CD4-positive, alpha-beta T cell treated with Interferon alpha-2 for 1 hour (primary cell): ENCODE measurements at places on chromosomes 11 and 22.

DNA sequence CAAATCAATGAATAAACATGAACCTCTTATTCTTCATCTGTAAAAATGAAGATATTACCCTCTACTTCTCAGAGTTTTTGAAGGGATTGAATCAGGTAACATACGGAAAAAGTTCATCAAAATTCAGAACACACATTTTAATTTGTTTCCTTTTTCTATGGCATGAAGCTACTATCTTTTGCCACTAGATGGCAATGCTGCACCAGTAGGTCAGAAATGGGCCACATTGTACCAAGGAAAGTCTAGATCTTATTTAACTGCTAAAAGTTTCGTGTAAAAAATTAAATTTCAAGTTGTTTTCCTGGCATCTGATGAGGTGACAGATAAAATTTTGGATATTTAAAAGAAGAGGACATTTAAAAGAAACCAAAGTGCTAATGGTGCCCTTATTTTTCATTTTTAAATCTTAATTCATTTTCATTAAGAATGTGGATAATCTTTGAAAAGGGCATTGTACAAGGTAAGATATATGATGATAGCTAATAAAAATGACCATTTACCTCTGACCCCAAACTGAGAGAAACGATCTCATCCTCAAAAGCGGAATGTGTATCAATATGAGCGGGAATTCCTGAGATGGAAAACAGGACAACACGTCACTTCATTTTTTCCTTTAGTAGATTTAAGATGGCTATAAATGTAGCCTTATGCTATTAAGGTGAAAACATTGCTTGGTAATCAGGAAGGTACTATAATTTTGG lies 16.1 kb downstream of the ALKBH8 start:
- DNase-seq: peak; percentile 59

DNA sequence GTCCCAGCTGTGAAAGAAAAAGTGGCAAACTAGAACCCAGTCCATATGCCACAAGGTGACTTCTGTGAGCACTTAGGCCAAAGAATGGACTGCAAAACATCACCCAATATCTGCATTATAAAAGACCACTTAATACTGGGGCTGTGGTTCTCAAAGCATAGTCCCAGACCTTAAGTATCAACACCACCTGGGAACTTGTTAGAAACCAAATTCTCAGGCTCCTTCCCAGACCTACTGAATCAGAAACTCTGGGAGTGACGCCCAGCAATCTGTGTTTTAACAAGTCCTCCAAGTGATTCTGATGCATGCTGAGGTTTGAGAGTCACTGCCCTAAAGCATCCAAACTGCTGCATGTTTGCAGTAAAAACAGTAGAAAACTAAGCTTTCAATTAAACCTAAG lies 81.3 kb downstream of the SERGEF start:
- no peak for DNase-seq

DNA sequence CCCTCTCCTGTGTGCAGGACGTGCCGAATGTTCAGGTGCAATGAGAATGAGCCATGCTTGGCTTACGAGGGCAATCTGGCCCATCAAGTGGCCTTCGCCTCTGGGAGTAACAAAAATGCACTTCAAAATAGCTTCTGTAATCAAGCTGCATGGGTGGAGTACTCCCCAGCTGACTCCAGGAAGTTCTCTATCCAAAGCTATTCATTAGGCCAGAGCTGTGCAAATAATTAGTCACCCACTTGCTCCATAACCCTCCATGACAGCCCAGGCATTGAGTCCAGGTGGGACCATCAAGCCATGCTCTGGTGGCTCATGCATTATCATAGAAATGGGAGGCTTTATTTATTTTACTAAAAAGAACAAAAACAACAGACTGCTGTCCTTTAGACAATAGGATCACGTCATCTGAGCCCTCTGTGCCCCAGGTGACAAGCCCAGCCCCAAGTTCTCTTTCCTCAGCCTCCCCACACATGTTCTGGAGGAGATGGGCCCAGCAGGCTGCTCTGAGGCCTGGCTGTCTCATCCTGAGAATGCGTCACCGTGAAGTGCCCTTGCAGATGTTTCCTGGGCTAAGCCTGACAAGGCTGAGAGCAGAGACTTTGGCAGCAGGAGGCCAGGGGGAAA lies 244.7 kb downstream of the ETS1 start:
- DNase-seq: no peak

GRCh38 chr11:1382831-1383607 lies 6.7 kb upstream of the BRSK2 start:
- DNase-seq: peak; percentile 84

DNA sequence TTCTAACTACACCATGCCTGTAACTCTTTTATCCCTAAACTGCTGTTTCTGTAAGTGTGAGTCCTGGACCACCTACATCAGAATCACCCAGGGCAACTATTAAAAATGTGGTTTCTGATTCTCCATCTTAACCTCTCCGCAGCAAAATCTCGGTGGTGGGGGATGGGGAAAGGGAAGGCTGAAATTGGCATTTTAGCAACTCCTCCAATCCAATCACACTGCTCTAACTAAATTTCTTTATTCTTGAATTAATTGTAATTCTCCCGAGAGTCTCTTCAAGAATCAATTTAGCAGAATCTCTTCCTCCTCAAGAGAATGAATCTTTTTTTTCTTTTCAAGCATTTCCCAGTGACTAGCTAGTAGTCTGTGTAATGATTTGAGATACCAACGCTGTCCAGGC lies 36.2 kb downstream of the SEZ6L start:
- DNase-seq: no peak

DNA sequence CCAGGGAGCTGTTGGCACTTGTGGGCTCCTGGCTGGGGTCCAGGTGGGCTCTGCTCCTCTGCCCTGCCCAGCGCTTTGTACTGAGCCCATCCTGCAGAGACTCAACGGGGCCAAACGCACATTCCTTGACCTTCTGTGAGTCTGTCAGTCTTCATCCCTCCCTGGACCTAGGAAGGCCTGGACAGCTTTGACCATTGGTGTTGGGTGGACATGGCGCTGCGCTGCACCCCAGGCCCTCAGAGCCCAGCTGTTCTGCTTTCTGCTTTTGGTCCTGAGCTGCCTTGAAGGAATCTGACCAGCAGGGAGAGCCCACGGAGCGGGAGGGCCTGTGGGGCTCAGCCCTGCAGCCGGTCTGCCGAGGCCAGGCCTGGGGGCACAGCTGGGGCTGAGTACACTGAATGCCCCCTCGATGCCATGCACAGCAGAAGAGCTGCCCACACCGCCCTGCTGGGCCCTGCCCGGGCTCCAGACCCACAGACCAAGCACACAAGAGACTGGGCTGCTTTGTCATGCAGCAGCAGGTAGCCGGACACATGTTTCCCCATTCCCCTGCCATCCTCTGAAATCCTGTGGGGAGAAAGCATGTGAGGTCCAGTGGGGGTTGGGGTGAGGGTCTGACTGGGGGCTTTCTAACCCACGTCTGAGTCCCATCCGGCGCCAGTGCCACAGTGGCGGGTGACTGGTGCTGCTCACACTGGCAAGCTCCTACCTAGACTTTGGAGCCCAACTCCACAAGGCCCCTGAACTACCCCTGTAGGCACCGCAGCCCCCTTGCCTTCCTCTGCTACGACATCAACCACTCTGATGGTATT lies 24.1 kb upstream of the CCDC188 start:
- no peak for DNase-seq

DNA sequence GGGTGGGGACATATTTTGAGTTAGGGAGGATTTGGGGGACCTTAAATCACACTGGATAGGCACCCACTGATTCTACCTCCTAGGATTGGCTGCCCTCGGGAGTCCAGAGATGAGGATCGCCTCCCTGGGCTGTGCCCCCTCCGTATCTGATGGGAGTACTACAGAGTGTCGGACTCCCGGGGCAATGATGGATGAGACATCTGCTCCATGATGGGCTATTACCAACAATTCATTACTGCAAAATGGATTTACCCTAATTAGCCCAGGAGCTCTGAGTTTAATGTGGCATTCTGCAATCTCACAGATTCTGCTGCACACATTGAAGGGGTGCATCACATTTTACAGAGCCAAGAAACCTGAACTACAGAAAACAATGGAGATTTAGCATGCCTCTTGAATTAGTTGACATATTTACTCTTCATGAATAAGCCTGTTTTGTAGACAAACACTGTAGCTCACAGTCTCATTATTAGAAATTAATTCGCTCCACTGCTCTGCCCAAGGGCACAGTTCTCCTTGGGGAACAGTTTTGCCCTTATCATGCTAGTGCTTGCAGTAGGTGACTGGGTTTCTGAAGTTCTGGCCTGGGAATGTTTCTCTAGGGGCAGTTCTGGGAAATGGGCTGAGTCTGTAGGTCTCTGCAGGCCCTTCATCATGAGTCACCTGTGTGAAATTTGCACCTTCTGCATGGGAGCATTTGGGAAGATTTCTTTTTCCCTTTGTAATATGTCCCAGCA lies 217.1 kb upstream of the PLET1 start:
- no peak for DNase-seq

DNA sequence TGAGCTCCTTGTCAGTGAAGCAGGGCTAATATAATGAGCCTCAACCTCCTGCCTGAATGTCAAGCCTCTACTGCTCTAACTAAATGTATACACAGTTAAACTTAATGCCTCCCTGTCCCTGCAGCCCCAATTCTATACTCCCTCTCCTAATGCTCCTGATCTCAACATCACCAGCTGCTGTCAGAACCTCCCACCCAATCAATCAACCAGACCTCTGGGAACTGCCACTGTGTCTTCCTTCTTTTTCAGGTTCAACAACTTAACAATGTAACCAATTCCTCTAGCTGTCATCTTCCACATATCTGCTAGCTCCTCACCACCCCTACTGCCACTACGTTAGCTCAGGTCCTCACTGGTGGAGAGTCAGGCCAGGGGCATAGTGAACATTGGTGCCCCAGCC lies 339.8 kb upstream of the NARS2 start:
- DNase-seq: no peak

DNA sequence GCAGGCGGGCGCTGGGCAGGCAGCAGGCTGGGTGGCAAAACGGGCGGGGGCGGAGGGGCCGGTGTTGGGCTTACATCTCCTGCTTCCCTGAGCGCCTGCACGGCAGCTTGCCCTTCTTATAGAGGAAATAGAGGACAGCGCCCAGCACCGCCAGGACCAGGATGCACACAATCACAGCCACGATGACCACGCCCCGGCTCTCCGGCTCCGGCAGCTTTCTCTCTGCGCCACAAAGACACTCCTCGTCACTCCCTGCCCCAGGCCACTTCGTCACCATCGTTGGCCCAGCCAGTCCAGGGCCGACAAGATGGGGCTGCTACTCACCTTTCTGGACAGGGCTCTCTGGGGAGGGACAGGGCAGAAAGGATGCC lies 6.3 kb downstream of the MCAM start:
- no peak for DNase-seq

- DNase-seq: no peak
These were observed 2.1 kb downstream of the ARHGEF12 start for GRCh38 chr11:120338107-120338933.

DNA sequence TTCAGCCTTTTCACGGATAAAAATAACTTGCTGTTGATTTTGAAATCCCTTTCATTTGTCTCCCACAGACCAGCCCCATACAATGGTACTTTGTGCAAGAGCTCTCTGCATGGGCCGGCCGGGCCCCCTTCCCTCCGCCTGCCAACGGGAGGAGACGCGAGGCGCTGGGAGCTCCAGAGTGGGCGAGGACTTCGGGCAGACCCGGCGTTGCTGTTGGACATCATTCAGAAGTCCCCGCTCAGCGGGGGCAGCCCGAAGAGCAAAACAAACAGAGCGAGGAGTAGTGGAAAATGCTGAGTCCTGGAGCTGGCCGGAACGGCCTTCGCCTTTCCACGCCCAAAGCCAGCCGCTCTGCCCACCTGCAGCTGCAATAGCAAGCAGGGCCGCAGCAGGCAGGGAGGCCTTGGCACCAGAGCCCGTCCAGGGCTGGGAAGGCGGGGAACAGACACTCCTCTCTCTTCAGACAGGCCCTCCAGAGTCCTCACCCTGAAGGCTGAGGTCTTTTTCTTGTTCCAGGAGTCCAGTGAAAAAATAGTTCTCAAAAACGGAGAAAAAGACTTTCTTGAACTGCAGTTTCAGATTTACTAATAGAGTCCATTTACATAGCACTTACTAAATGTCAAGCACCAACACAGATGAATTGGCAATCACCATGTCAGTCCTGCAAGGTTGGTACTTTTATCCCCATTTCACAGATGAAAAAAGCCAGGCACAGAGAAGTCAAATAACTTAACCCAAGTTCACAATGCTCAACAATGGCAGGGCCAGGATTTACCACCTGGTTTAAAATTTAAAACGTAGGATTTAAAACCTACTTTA lies 135.5 kb downstream of the ETS1 start:
- no peak for DNase-seq

GRCh38 chr11:128315933-128316332 lies 271.4 kb downstream of the ETS1 start:
- no peak for DNase-seq

- peak; percentile 50 for DNase-seq
These were observed 34.1 kb downstream of the MB start for GRCh38 chr22:35582861-35583670.

DNA sequence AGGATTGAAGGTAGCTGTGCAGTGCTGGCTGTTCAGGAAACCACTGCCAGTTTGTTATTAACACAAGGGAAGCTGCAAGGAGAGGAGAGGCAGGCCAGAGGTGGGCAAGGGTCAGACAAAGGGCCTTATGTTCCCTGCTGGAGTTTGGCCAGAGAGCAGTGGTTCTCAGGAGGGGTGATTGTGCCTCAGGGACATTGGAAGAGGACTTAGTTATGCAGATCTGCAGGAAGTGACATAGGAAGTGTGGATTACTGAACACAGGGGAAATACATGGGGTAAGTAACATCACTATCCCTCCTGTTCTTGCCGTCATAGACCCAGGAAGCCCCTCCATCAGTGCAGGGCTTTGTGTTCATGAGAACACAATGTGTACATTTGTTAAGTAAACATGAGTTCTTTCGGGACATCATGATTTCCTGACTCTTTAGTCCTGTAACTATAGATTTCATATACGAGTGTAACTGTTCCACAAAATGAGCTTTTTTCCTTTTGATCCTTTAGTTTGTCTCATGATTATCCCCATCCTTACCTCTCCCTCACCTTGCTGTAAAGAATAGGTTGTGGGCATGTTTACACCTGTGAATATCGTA lies 5.9 kb downstream of the SRRD start:
- no peak for DNase-seq

GRCh38 chr22:20967697-20968211 lies 699 bp downstream of the AIFM3 start:
- no peak for DNase-seq

DNA sequence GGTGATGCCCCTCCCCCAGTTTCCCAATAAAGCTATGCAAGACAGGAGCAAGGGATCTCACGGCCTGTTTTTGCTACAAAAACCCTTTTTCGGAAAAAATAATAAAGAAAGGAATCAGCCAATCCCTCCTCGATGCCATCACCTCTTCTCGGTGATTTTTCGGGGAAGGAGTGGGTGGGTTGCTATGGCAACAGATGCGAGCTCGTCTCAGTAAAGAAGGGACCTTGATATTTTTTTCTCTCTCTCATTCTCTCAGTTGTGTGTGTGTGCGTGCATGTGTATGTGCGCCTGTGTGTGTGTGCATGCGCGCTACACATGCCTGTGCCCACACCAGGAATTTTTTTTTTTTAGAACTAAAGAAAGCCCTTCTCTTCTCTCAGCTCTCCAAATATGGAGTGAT lies 3.8 kb upstream of the NPAS4 start:
- no peak for DNase-seq

DNA sequence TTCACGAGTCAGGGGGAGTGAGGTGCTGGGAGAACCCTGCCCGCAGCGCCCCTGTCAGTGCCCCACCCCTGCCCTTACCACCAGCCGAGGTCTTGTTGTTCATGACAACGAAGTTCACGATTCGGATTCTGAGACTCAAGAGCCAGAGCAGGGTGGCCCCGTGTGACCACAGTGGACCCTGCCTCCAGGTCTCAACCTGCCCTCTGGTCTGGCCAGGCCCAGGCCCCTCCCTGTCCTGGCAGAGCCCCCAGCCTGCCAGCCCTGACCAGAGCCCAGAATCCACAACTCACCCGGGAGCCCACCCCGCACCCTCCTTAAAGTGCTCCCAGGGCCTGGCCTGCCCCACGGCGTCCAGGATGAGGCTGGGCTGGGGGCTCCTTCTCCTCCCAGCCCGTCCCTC lies 9.9 kb downstream of the ANO9 start:
- no peak for DNase-seq
